ENCODE measurements at places on chromosomes 16 and 17.

- no peak for DNase-seq
Measured at GRCh38 chr17:67492824-67493517, 115.9 kb downstream of the PITPNC1 start.

DNA sequence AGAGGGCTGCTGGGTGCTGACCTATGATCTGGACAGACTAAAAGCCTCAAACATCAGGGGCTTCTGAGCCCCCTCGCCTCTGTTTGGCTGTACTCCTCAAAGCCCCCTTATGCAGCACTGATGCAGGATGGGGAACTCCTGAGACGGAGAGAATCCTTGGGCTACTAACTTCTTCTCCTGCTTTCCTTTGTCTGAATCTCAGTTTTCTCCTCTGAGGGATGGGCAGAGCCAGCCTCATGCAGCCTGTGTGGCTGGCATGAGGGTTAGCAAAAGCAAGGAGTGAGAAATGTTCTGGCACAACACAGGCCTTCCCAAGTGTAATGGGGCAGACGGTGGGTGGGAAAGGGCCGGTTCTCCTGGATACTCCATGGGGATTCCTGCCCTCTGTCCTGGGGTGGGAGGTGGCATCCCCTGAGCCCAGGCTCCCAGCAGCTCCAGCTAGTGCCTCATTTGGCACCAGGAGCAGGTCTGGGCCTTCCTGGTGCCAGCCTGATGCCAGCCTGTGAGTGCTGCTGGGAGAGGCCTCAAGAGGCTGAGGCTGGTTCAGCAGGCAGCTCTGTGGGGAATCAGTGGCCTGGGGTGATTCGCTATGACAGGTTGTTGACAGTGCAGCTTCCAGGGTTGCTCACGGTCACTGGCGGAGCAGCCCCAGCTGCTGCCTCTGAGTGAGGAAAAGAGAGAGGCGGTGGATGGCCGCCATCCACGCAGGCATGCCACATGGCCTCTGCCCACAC lies 4.0 kb upstream of the BRD7 start:
- no peak for DNase-seq

- DNase-seq: no peak
Measured at GRCh38 chr16:19389246-19389645, 28.4 kb upstream of the TMC5 start.

DNA sequence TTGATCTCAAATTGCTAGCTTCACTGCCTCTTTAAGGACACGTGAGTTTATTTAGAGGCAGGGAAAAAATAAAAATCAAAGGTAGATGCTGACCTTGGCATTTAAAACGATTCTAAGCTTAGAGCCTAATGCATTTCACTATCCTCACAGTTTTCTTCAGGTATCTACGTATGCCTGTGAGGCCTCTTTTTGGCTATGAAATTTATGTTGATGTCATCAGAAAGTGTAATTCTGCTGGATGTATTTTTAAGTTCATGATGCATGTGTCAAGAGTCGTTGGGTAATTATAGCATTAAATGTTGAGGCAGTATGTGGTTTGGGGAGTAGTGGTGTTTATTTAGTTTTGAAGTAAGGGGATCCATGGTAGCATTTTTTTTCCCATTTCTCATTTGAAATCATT lies 4.2 kb upstream of the KRTAP3-2 start:
- DNase-seq: no peak

DNA sequence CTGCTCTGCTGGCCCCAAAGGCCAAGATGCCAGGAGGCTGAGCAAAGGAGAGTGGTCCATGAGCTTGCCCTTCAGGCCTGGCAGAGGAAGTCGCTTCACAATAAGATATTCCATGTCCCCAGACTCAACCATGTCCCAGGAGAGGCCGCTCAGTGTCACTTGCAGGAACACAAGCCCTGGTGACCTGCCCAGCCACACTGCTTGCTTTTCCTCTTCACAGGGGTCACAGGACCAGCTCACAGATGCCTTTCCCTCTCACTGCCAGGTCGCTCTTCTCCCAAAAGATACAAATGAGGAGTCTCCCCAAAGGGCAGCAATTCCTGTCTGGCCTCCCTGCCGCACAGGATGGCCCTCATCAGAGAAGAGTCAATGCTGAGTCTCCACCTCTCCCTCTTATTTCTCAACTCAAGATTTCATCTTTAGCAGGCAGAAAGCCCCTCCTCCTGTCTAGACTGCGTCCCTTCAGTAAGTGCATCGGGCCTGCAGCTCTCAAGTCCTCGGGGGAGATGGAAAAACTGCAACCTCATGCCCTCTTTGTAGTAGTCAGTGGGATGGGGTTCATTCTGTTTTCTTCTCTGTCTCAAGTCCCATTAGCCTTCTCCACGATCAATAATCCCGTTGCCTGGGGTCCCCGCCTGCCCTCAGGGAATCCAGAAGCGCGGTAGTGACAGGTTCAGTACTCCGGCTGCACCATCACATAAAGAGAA lies 5.0 kb downstream of the JUP start:
- DNase-seq: no peak

DNA sequence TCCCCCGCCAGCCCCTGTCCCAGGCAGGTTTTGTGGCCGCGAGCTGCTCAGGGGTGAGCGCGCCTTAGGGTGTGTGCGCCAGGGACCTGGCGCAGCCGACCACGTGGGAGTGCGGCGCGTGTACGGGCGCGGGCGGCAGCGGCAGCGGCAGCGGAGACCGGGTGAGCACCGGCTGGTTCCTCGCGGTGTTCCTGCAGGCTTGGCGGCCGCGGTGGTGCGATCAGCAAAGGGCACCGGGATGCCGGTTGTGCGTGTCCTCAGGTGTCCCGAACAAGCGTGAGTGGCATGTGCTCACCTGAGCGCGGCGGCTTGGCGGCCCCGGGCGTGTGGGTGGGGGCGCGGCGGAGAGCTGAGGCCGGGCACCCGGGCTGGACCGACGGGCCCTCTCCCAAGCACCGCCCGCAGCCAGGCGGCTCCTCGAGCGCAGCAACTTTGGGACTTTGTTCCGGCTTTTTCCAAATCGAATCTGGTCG lies 381 bp upstream of the HSD11B2 start:
- peak; percentile 30 for DNase-seq

DNA sequence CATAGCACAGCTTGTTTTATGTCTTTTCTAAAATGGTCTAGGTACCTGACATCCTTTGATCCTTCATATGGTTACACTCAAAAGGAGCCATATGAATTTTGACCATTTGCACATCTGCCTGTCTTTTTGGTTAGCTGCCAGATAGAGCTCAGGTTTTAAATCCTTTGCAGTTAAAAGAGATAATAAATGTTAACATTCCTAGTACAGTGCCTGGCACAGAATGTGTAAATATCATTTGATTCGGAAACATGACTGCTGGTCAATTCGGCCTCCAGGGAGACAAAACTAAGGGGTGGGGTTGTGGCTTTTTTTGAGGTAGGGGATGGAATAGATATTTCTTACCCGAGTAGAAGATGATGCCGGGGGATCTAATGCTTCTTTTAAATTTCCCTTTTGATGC lies 64.2 kb downstream of the FTO start:
- no peak for DNase-seq

DNA sequence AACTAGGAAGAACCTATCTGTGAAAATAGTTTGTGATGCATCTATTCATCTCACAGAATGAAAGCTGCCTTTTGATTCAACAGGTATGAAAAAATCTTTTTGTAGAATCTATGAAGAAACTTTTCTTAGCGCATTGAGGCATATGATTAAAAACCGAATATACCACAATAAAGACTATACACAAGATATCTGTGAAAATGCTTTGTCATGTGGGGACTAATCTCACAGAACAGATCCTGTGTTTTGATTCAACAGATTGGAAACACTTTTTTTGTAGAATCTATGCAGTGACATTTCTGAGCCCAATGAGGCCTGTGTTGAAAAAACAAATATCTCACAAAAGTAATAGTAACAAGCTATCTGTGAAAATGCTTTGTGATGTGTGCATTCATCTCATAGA lies 2247.5 kb downstream of the TP53TG3F start:
- no peak for DNase-seq

DNA sequence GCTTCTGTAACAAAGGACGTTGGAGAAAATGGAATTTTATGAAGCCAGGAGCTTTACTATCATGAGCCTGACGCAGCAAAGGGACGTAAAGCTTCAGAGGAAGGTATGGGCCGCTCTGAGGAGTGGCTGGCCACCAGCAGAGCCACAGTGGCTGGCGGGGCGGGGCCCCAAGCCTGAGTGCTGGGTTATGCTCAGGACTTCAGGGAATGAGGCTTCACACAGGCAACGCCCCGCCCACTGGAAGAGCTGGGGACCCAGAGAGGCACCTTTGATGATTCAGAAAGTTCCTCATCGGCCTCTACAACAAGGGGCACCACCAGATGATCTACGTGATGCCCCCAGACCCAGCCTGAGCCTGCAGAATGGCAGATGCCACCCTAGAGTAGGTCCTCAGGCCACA lies 8.8 kb downstream of the NOB1 start:
- no peak for DNase-seq

- DNase-seq: no peak
Measured at GRCh38 chr16:12480286-12480685, 323.4 kb downstream of the CPPED1 start.

GRCh38 chr17:55330344-55330933 lies 65.7 kb downstream of the HLF start:
- no peak for DNase-seq

DNA sequence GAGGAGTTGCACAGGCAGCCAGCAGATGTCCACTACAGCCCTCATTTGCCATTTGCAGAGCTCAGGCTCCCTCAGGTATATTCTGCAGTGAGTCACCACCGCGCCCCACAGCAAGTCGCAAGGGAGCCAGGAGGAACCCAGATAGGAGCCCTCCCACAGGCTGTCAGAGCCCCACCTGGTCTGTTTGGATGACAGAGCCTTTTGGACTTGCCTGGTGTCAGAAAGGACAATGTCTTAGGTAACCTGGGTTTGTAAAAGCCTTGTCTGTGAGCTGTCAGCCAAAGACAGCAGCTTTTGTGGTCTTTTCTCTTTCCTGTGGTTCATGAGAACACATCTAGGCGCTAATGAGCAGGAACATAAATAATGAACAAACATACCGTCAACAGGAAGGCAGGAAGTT lies 70.9 kb downstream of the GNAO1 start:
- DNase-seq: peak; percentile 15

- no peak for DNase-seq
Measured at GRCh38 chr16:22948603-22949368, 134.8 kb downstream of the HS3ST2 start.

- DNase-seq: no peak
Measured at GRCh38 chr17:1834380-1835149, 4.8 kb downstream of the RPA1 start.

GRCh38 chr17:80195671-80196529 lies 24.2 kb downstream of the SGSH start:
- DNase-seq: peak; percentile 24

- DNase-seq: no peak
Measured at GRCh38 chr17:78650093-78650715, 73.0 kb upstream of the DNAH17 start.

- DNase-seq: no peak
Measured at GRCh38 chr16:79307214-79307613, 293.3 kb downstream of the MAF start.

- no peak for DNase-seq
Measured at GRCh38 chr17:83101805-83102480, 22.5 kb downstream of the METRNL start.

DNA sequence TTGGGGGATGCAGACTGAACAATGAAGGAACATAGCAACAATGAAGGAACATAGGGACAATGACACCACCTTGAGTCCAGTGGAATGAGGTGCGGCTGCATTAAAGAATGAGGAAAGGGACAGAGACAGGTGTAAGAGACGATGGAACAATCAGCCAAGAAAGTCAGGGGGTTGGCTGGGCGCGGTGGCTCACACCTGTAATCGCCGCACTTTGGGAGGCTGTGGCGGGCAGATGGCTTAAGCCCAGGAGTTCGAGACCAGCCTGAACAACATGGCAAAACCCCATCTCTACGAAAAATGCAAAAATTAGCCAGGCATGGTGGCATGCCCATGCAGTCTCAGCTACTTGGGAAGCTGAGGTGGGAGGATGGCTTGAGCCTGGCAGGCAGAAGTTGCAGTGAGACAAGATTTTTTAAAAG lies 13.6 kb upstream of the CBFB start:
- DNase-seq: no peak

DNA sequence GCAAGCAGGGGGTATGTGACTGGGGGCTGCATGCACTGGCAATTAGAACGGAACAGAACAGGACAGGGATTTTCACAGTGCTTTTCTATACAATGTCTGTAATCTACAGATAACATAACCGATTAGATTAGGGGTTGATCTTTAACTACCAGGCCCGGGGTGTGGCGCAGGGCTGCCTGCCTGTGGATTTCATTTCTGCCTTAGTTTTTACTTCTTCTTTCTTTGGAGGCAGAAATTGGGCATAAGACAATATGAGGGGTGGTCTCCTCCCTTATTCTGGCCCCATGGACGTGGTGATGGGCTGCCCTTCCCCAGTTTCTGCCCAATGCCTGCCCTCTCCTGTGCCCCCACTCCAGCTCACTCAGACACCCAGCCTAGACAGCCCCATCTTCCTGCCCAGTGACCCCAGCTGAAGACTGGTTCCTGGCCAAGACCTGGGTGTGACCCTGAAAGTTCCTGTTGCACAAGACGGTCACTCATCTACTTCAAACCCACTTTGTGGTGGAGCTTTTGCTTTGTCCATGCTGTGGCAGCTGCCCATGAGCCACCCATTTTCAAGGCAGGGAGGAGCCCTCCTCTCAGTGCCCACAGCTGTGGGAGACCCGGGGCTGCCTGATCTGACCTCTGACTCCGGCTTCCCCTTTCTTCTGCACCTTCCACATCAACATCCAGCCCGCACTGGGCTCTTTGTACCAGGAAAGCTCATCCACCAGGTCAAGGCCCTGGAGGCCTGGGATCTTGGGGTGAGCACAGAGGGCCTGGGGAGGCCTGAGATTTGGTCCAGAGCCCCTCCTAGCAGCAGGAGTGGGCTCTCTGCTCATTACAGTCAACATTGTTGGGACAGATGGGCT lies 18.6 kb downstream of the ALOX12B start:
- no peak for DNase-seq

All from stimulated activated CD8-positive, alpha-beta memory T cell treated with anti-CD3 and anti-CD28 coated beads, Interleukin-12 subunit alpha, Interleukin-12 subunit beta, amount 100 ng/mL, for 4 hours (primary cell).